IMR-90 (cell line): ENCODE measurements at places on chromosomes 5 and 9. TPM values are rescaled to one million over a fixed set of nuclear protein-coding genes. Genes with fewer than 3 reads are reported as not detected.

RNF44 gene
- polyA plus RNA-seq: 12.4 and 13.2 TPM in 2 replicates

TMC1 gene
- polyA plus RNA-seq: not detected in 2 replicates

MARVELD2 gene
- polyA plus RNA-seq: 0.29 and 0.51 TPM in 2 replicates

F2RL2 gene
- polyA plus RNA-seq: 30.9 and 32.8 TPM in 2 replicates

GTF3C5 gene
- polyA plus RNA-seq: 50.7 and 52.3 TPM in 2 replicates

- DNase-seq: no peak
Measured at GRCh38 chr5:127840198-127840524, 137.0 kb downstream of the CCDC192 start.

GRCh38 chr9:3436629-3437420 is 89.0 kb downstream of the RFX3 start:
- DNase-seq: peak; percentile 58

- DNase-seq: peak; percentile 29
Measured at GRCh38 chr9:86340356-86341006, 13.7 kb downstream of the TUT7 start.

DNA sequence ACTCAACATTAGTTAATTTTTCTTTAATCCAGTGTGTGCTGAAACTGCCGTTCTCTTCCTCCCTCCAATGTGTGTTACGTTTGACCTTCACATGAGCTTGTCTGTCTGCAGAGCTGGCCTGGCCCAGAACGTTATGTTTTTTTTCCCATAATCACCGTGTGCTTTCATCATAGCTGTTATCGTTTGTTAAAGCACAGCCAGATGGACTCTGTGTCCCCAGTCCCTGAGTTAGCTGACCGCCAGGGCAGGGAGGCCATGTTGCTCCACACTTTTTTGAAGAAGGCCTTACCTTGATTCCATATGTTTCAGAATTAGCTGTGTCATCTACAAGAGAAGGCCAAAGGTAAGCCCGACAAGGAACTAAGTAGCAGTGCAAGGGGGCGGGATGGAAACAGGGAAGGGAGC is 55.7 kb downstream of the HSD17B3 start:
- no peak for DNase-seq

DNA sequence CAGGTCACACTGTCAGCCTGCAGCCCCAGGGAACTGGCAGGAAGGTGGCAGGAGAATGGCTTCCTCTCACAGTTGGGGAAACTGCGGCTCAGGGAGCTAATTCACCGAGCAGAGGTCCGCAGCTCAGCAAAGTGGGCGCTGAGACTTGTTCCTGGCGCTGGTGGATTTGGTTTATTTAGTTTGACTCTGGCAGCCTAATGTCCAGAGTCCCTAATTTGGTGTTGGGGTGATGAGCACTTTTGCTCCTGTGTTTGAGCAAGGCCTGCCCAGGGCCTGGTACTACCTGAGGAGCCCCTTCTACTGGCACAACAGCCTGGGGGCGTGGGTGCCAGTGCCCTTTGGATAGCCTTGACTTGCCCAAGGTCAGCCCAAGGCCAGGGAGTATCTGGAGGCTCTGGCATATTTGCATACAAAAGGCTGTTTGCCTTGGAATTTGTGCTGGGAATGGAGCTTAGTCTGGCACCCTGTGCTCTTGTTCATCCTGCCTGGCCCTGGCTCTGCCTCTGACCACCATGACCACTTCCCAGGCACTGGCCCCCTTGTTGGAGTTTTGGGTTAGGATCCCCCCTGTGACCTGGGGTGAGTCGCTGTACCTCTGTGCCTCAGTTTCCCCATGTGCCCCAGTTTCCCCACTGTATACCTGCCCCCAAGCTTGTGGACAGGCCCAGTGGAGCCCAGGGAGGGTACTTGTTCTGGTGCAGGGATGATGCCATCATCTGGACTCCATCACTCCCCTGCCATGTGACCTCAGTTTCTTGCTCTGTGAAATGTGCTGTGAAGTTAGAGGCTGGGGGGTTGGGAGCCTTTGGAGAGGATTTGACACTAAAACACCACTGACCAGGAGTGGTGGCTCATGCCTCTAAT is 1.4 kb downstream of the SUSD3 start:
- DNase-seq: no peak

DNA sequence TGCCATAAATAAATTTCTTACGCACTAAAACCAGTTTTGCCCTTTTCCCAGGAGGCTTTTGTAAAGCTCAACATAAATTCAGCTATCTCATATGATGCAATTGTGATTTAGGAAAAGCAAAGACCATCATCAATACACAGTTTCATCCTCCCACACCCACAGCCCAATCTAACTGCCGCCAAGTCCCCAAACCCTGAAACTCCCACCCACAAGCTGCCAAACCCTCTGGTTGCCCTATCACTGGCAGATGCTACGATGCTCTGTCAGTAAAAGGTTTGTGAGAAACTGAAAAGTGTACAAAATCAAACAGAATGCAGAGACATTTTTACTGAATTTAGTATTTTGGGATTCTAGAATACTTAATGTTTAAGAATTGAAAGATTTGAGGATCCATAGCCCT is 42.8 kb upstream of the NR4A3 start:
- no peak for DNase-seq

GRCh38 chr5:138282920-138283742 is 8.7 kb upstream of the GFRA3 start:
- peak; percentile 67 for DNase-seq
